WTC11 (cell line): ENCODE measurements at places on chromosomes 2 and 18. TPM values are rescaled to one million over a fixed set of nuclear protein-coding genes. Genes with fewer than 3 reads are reported as not detected.

Gene DLGAP1
- 22.0 to 24.0 TPM (median 23.0 TPM) in 3 replicates for total RNA-seq

Gene GALR1
- 0.07 to 0.11 TPM (median 0.07 TPM) in 3 replicates for total RNA-seq

GRCh38 chr2:198280145-198280544 lies 475.8 kb downstream of the PLCL1 start:
- DNase-seq, result no peak

DNA sequence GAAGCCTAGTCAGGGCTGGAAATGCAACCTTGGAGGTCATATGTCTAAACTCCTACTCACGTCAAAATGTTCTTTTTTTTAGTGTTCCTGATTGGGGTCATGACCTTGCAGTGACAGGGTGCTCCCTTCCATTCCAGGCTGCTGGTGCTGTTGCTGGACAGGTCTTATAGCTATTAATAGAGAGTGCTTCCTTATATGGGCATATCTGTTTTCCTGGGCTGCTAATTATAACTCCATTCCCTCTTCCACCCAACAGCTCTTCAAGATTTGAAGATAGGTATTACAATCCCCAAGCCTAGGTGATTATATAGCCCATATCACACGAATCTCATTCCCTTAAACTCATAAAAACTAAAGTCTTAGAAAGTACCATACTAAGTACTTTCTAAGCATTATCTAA lies 12.6 kb downstream of the HOXD3 start:
- no peak for DNase-seq

DNA sequence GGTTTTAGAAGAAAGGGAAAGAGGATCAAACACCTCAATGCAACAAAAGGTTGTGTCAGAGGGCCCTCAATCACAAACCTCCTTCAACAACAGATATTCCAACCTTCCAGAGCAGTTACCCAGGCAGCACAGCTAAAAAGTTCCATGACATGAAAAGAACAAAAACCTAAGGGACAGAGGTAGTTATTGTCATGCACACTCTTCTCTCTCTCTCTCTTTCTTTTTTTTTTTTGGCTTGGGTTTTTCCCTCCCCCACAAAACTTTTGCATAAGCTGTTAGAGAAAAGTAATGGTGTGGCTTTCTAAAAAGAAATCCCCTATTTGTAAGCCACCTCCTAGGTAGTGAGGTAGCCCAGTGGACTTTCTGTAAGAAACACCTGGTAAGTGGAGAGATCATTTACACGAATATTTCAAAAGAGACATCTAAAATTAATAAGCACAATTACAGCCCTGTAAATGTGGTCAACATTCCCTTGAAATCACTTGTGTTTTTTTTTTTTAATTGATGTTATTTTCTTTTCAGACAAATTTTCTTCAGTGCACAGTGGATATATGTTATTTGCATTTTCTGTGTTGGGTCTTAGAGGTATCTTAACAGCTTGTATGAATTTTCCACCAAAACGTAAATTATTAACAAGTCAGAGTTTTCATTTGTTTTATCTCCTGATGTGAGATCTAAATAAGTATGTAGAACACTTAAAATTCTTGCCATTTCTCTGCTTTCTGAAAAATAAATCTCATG lies 48.4 kb downstream of the ZEB2 start:
- no peak for DNase-seq

Gene PRSS56
- not detected in 3 replicates for total RNA-seq

- DNase-seq, result no peak
Measured at GRCh38 chr18:48663096-48663930, 124.5 kb downstream of the CTIF start.

DNA sequence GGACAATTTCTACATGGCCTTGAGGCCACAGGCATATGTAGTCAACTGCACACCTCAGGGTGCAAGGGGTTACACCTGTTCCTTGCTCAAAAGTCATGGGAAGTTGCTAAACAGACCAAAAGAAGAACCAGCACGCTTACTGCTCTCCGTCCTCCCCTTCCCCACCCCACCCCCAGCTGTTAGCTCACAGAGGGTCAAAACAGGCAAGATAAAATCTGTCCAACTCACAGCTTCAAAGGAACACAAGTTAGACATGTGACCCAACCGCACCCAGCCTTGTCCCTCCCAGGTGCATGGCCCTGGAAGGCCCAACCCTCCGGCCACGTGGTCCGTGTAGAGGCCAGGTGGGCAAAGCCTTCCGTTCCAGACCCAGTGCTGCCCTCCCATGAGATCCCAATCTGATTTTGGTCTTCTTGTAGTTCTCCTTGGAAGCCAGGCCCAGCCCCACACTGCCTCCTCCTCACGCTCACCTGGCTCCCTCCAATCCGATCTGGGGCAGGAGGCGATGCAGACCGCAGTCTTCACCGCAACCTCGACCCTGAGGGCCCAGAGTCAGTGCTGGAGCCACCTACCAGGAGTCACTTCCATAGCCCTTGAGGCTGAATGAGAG lies 14.5 kb upstream of the ASPRV1 start:
- no peak for DNase-seq

Gene TBR1
- total RNA-seq, result not detected in 3 replicates

GRCh38 chr2:128367601-128368359 lies 49.1 kb upstream of the HS6ST1 start:
- peak; percentile 7 for DNase-seq

GRCh38 chr2:201073071-201073470 lies 1.3 kb downstream of the NDUFB3 start:
- no peak for DNase-seq

GRCh38 chr2:186737732-186738508 lies 44.1 kb downstream of the FAM171B start:
- no peak for DNase-seq

- DNase-seq, result no peak
Measured at GRCh38 chr2:3079466-3079865, 298.2 kb downstream of the EIPR1 start.

Gene CCL20
- not detected in 3 replicates for total RNA-seq

DNA sequence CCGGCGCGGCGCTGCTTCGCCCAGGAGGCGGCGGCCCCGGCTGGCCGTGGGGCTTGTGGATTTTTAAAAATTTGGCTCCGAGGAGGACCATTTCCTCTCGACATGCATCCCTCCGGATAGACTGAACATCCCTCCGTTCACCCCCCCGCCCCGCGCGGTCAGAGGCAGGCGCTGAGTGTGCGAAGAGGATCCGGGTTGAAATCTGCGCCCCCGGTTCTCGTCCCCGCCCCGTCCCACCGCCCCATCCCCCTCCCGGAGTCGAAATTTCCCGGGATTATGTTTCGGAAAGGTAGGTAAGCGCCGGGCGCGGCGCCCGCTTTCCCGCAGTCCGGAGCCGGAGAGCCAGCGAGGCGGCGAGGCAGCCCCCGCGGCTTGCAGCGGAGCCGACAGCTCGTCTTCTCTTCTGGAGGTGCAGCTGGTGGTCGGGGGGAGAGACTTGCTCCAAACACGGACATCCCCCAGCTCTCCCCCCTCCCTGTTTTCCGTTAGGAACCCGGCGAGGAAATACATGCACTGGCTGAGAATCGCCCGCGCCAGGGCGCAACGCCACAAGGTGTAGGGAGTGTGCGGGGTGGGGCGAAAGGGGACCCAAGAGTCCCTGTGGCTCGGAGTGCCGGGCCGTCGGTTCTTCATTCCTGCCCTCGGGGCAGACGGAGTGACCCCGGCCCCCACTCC lies at the start of gene PRKCE:
Gene PRKCE (plus strand): TSS at position 261 of the 675 bp plus-strand sequence.
- DNase-seq, result peak; percentile 51

DNA sequence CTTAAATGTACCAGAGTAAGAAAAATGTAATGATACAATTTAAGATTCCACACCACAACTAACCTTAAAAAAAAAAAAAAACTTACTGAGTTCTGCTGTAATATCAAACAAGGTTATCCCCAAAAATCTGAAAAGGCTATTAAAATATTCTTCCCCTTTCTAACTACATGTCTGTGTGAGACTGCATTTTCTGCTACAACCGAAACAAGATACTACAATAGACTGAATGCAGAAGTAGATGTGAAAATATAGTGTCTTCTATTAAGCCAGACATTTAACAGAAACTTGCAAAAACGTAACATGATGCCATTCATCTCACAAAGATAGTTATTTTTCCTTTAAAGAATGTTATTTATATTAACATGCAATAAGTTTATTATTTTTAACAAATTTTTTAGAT lies 16.2 kb downstream of the SS18 start:
- no peak for DNase-seq

- no peak for DNase-seq
Measured at GRCh38 chr2:235095569-235095968, 143.8 kb downstream of the SH3BP4 start.

DNA sequence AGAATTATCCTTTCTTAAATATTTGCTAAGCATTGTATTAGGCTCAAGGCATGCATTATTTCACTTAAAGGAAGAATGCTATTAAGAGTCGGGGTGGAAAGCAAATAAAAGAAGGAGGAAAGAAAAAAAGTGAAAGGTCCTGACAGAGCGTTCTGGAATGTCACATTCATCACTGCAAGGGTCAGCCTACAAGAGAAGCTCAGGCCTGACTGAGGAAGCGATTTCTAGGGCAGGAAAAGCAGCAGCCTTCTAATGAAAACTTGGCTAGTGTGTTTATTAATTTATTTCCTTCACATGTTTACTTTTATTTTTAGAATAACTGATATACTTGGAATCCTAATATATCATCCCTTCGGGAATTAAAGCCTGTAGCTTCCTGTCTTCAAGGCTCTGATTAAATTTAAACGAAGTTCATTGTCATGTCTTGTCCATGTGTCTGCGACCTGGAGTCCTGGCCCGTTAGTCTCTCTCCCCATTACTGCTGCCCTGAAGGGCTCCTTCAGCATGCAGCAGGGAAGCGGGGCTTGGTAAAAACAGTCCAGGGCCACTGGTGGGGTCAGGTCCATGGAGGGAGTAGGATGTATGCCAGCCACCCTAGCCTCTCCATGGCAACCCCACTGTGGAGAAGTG lies 119.2 kb upstream of the CCDC68 start:
- DNase-seq, result no peak

GRCh38 chr18:22933966-22934423 lies 867 bp downstream of the RBBP8 start:
- DNase-seq, result no peak

DNA sequence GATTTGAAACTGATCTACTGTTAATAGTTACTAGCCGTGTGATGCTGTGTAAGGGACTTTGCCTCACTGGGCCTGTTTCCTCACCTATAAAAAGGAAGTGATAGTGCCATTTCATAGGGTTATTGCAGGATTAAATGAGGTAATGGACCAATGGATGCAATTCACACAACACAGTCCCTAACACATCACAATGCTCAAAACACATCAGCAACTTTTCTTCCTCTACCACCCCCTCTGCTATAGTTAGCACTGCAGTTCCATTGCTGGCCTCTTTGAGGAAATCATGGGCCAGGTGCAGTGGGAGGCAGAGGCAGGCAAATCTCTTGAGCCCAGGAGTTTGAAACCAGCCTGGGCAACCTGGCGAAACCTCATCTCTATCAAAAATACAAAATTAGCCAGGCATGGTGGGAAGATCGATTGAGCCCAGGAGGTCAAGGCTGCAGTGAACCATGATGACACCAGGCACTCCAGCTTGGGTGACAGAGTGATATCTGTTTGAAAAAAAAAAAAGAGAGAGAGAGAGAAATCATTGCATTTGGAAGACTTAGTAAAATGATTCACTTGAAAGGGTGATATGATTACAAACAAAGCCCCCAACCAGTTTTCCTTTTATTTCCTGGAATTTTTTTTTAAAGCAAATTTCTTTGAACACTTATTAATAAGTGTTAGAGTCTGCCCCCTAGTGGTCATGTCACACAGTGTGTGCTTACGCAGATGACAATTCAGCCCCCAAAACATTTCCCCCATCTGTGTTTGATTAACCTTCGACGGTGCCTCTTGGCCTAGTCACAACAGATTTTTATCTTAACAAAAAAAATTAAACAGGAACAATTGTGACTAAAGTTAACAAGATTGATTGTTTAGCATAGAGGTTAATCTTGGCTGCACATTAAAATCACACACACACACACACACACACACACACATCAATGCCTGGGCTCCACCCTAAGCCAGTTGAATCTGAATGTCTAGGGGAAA lies 88.6 kb upstream of the BCL11A start:
- DNase-seq, result peak; percentile 39
